8988T (cell line): ENCODE measurements at places on chromosomes 4 and X.

GRCh38 chr4:52658641-52659000 is 480 bp downstream of the USP46 start:
- DNase-seq, result peak; percentile 39

DNA sequence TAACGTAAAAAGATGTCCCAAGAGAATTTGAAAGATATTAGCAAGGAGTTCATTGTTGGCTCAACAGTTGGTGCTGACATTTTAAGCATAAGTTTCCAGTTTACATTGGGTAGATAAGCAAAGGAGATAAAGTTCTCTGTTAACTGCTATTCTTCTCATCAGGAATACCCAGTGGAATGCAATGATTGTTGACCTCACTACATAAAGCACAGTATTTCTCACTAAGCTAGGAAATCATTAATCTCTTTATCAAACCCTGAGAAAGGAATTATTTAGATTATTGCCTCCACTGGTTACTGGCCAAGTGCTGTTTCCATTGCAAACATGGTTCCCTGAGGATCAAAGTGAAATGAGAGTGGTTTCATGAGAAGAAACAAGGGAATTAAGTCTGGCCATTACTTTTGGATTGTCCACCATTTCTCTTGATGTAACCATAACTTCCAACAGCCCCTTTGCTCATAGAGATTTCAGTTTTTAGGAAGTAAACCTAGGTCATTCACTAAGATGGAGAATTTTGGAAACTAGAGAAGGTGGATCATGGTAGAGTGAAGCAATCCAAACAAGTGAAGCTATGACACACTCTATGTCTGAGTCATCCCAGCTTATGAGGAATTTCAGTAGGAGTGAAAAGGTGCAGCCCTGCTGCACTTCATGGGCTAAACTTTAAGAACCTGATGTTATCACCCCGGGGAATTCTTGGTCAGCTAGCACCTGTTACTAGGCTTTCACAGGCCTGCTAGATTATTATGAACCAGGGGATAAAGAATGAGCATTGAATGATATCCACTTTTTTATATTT is 163.4 kb downstream of the AREG start:
- DNase-seq, result no peak

- DNase-seq, result no peak
These were observed 173.6 kb downstream of the CBR4 start for GRCh38 chr4:168836490-168836889.

- DNase-seq, result no peak
These were observed 444.2 kb downstream of the IDS start for GRCh38 chrX:149060921-149061320.

DNA sequence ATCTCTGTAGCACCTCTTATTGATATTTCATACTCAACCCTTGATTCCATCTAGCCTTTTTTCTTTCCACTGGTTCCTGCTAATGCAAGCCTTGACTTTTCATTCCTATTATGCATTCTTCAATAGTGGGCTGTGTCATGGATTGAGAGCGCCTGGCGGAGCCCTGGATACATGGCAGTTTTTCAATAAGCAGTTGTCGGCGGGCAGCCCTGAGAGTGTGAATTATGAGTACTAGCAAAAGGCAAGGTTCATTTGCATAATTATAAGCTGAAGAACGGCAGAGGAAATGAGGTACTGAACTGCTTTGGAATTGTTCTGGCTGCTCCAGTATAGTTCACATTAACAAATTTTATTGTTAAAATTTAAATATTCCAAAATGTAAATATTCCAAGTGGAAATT is 339.7 kb upstream of the VCX start:
- no peak for DNase-seq

GRCh38 chr4:97500423-97500822 is 642.9 kb downstream of the STPG2 start:
- no peak for DNase-seq

- no peak for DNase-seq
These were observed 282.3 kb downstream of the DMD start for GRCh38 chrX:32929040-32929439.

DNA sequence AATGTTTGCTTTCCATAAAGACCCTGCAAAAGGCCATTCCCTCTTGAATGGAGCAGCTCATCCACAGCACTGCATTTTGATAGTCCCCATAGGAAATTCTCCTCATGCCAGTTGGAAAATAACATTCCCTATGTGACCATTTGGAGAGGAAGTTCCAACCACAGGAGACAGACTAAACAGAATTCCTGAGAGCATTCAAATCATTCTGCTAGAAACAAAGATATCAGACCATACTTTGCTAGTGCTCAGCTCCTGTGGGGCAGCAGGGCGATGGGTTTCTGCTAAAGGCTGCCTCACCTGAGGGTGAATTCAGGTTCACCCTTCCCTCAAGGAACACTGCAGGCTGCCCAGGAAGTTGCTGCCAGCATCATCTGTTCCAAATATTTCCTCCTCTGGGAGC is 58.8 kb downstream of the LNX1 start:
- DNase-seq, result no peak

GRCh38 chr4:181677621-181678020 is 565.6 kb upstream of the TENM3 start:
- no peak for DNase-seq
